Urinary bladder (tissue), 4 donors: ENCODE measurements at places on chromosomes 11 and 22. TPM values are rescaled to one million over a fixed set of nuclear protein-coding genes. Genes with fewer than 3 reads are reported as not detected.

GRCh38 chr11:28491431-28491830 is 383.2 kb downstream of the METTL15 start:
- DNase-seq = no peak

DNA sequence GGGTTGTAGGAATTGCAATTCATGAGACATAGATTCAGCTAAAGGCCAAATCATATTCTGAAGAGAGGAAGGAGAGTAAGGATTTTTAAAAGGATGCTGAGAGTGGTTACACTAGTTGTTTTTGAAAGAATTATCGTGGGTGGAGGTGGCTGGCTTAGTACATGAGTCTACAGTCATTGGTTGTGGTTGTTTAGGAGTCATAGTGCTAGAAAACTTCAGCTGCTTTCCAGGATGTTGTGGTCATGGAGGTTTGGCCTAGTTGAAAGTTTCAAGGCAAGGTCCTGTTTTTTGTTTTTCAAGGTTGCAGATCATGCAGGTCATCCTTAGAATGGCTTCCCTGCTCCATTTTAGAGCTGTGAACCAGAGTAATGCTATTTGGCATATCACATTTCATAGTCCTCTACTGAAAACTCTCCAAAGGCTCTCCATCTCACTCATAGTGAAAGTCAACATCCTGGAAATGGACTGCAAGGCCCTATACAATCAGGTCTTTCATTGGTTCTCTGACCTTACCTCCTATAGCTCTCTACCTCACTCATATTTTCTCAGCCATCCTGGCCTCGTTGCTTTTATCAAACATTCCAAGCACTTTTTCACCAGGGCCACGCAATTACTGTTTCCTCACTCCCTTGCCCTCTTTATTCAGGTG is 26.1 kb upstream of the ZBTB44 start:
- DNase-seq = no peak

DNA sequence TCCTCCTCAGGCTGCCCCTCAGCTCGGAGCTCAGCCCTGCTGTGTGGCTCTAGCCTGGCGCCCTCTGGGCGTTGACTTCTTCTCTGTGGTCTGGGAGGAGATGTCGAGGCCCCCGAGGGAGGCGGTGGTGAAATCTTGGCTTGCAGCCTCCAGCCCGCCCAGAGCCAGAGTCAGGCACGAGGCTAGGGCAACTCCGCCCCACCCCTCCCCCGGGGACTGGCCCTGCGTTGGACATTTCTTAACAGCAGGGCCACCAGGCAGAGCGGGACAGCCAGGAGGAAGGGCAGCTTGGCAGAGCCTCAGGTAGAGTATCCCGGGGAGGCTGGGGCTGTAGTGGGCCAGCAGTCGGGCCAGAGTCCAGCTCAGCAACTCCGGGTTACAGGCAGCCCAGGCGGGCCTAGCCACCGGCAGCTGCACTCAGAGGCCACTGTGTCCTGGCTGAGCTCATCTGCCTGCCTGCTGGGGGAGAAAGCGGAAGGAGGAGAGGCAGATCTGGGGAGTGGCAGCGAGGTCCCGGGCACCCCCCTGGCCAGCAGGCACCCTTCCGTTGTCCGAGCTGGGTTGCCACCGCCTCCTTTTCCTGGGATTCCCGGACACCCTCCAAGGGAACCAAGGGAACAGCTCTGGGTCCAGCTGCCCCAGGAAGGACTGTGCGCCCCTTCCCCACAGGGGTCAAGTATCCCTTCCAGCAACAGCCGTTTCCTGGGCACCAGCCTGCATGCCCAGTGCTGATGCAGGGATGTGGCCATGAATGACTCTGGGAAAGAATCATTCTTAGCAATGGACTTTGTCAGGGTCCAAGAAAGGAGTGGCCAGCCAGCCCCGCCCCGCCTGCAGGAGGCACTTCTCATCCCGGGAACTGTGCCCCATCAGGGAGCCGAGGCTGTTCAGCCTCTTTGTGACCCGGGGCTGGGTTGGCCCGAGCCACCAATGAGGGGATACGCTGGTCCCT is at the start of gene ALDH3B1:
Gene ALDH3B1 (plus strand): TSS at position 238 of the 952 bp plus-strand sequence. CDS start 4,971 bp downstream, outside the sequence.
- DNase-seq = no peak

DNA sequence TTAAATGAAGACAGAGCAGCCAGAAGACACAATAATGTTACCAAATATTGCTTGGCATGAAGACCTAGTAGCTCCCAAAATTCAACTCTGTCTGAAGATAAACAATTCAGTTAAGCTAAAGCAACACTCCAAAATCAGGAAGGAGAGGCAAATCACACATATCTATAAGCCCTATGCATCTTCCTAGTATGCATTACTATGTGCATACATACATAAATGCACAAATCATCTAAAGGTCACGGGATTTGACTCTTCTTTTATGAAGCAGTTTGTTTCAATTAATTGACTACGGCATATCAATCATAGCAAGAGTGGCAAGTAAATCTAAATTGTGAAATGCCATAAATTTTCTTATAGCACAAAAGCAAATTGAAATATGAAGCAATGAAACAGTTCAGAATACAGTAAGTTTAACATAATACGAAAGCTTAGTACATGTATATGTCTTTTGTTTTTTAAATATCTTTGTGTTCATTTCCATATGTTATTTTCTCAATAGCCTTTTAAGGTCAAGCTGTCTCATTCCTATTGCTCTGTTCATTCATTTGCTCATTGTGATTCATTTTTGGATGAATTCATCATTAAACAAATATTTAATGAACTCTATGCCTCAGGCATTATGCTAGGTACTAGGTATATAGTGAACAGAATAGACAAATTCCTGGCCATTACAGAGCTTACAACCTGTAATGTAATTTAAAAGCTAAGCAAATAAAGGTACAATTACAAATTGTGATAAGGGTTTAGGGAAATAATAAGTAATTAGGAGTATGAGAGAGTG is 540.5 kb downstream of the DLG2 start:
- DNase-seq = no peak

GRCh38 chr11:121479698-121480238 is 27.0 kb upstream of the SORL1-AS1 start:
- DNase-seq = no peak

GRCh38 chr22:32396746-32397145 is 15.3 kb downstream of the RTCB start:
- DNase-seq = no peak

GRCh38 chr22:29627196-29627535 is 23.7 kb downstream of the NF2 start:
- no peak for DNase-seq

DNA sequence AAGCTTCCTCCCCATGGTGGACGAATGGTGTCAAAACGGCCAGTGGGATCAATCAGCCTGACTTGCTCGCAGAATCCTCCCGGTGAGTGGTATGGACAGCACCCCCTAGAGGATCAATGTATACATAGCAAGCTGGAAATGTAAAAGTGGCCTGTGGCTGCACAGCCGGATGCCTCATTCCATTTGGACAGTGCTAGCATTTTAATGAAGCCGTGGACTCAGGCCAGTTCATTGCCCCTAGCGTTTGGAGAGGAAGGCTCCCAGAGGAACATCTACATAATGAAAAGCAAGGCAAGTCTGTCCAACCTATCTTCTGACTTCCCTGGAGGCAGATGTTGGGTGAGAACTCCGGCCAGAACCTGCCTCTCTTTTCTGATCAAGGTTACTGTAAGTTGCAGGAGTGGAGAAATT is 942.3 kb downstream of the NTM start:
- no peak for DNase-seq

DNA sequence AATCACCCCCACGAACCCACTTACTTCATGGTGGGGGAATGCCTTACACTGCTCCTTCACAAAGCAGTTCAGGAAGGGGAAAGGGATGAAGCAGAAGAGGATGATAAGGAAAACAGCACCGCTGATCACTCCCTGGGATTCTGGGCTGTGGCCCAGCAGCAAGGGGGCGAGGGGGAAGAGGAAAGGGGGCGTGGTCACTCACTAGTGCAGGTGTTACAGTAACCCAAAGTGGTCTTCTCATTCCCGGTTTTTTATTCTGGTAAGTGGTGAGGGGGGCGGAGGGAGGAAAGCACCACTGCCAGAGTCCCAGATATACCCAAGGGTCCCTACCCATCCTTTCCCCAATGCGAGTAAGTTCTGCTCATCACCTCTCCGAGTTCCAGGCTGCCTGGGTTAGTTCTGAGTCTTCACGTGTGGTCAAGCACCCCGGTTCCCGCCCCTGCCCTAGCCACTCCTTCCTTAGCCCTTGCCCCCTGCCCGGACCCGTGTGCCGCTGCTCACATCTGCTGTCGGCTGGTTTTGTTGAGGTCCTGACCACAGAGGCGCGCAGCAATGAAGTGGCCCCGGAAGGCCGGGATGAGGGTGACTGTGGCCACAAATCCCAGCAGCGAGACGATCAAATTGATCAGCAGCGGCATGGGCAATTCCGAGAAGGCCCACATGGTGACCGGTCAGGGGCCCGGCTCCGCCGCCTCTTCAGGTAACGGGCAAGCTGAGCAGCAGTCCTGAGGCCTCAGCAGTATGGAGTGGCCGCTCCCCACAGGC is 477 bp downstream of the DPAGT1 start:
- DNase-seq = no peak

GRCh38 chr22:50528682-50529415 is 963 bp downstream of the TYMP start:
- no peak for DNase-seq

DNA sequence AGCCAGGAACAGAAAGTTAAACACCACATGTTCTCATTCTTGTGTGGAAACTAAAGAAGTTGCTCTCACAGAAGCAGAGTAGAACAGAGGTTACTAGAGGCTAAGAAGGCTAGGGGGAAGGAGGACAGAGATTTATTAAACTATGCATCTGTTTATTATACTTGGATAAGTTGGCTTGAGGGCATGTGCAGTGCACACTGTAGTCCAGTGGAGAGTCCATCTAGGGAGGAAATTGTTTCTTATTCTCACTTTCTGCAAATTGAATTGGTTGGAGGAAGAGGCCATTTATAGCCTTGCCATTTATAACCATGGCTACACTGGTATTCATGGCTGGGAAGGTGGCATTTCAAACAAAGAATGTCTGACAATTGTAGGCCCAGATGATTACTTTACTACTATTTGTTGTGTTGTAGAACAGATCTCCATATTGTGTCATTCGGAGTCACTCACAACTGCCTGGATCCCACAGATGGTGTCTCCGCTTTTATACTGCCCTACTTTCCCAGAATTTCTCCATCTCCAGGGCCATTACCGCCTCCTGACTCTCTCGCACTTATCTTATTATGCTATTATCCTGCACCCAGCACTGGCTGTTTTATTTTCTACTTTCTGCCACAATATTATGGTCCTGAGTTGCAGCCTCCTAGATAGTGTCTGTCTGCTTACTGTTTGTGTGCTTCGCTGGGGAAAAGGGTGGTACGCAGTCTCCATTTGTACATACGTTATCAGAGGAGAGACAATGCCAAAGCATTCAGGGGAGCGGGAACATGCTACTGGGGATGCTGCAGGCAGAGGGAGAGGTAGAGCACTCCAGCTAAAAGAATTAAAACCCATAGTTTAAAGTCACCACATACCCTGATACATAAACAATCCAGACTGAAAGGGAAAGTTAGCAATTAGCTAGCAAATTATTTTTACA is 169.3 kb upstream of the BLID start:
- no peak for DNase-seq

GRCh38 chr22:50171319-50171964 is 911 bp downstream of the PANX2 start:
- DNase-seq = no peak

- DNase-seq = no peak
These were observed 219.6 kb downstream of the LUZP2 start for GRCh38 chr11:24716403-24716802.

DNA sequence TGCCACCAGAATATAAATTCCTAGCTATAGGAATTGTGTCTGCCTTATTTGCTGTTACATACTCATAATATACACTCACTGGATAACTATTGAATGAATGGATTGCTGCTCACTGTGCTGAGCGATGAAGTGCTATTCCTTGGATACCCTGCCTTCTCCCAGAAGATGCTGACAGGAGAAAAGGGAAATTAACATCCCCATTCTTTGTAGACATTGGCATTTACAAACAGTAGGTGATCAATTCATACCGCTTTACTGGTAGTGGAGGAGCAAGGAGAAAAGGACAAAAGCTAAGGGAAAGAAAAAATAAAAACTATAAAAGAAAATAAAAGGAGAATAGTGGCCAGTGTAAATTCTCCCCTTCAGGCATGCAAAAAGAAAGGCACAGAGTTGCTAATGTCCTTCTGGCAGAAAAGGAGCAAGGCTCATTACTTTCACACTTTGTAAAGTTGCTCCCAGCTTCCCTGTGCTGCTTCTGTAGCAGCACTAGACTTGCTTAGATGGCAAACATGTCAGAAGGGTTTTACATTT is 183.0 kb downstream of the LUZP2 start:
- no peak for DNase-seq

GRCh38 chr11:30304620-30305019 is 18.3 kb upstream of the ARL14EP start:
- DNase-seq = no peak

DNA sequence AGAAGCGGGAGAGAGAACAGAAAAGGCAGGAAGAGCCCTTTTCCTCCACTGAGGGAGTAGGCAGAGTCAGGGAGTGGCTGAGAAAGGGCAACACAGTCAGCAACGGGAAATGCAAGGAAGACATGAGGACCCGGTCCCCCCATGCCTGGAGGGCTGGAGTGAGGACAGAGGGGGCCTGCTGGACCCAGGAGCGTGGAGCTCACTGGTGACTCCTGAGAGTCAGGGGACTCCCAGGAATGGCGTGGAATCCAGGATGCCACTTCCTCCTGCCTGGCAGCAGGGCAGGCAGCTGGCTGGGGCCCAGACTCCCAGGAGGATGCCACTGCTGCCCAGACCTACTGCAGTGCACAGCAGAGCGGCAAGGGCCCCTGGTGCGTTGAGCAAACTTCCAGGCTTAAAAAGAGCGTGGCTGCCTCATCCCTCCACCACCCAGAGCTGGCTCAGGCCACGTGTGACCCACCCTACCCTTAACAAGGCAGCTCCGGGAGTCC is 11.3 kb downstream of the C11orf21 start:
- DNase-seq = no peak

DNA sequence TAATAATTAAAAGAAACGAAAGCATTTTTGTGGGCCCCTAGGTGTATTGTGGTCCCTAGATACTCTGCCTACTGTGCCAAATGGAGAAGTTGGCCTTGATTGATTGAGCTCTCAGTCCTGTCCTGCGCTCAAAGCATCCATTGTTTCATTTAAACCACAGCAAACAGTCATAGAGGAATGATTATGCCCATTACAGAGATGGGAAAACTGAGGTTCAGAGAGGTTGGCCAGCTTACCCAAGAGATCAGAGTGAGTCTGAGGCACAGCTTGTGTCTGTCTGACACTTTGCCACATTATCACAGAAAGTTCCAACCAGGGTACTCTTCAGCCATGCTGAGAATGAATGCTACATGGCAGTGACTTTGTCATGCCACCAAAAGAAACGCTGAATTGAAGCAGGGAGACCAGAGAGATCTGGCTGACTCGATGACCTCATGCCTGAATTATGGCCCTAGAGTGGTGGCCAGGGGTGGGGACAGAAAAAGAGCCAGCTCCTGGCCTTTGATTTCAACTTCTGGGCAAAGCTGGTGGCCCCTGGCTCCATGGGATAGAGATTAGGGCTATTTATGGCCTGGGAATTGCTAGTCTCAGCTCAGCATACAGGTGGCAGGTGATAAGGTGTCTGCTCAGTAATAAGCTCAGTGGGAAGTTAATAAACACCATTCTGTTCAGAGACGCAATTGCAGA is 180.5 kb downstream of the MIAT start:
- no peak for DNase-seq

The NAGA gene
- 38.6 TPM for total RNA-seq

The CASP5 gene
- total RNA-seq = 0.74 TPM

The LRRC74B gene
- total RNA-seq = not detected

The UQCR10 gene
- 59.6 TPM for total RNA-seq

The ALKBH8 gene
- 11.1 TPM for total RNA-seq
